ENCODE measurements at places on chromosomes 3 and 15.

- DNase-seq: no peak
Observed at GRCh38 chr15:69793431-69793780, 304.3 kb downstream of the TLE3 start.

GRCh38 chr15:84898761-84899160, 14.3 kb downstream of the SLC28A1 start:
- DNase-seq: no peak

DNA sequence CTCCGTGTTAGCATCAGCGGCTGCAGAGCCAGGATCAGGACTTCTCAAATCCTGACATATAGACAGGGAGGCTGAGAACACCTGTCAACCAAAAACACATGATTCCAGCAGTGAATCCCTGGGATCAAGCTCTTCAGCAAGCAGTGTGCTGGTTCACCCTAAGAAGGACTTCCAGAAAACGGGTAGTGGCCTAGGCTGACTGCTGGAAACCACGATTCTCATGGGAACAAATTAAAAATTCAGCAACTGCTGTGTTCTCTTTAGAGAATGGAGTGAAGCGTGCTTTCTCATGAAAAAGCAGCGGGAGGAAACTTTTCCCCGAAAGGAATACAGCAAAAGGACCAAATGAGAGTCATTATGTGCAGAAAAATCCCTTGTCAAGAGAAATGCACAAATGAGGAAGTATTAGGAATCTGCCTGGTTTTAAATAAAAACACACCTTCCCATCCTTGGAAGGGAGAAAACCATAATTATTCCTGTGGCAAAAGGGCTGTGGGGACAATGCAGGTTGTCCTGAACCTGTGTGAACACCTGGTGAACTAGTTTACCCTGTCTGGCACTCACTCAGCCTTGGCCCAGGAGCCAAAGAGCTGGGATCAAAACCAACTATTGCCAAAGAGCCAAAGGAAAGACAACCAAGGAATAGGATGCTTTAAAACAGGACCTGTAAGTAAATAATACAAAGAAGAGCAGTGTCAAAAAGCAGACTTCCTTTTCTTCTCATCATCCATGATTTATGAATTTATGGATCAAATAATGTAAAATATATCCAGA, 13.4 kb downstream of the IL12A start:
- no peak for DNase-seq

GRCh38 chr3:141415953-141416352, 47.6 kb downstream of the ZBTB38 start:
- no peak for DNase-seq

- no peak for DNase-seq
Observed at GRCh38 chr15:99719096-99719541, 14.1 kb downstream of the LYSMD4 start.

GRCh38 chr3:113200946-113201345, 10.4 kb upstream of the BOC start:
- no peak for DNase-seq

DNA sequence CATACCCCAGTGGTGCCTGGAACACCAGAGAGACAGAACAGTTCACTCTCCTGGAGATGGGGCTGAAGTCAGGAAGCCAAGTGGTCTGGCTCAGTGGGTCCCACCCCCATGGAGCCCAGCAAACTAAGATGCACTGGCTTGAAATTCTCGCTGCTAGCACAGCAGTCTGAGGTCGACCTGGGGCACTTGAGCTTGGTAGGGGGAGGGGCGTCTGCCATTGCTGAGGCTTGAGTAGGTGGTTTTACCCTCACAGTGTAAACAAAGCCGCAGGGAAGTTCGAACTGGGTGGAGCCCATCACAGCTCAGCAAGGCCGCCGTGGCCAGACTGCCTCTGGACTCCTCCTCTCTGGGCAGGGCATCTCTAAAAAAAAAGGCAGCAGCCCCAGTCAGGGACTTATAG, 272.0 kb downstream of the KLF13 start:
- DNase-seq: peak; percentile 15

- DNase-seq: no peak
Observed at GRCh38 chr3:18302517-18302916, 122.6 kb downstream of the SATB1 start.

- no peak for DNase-seq
Observed at GRCh38 chr3:42685891-42686820, 819 bp downstream of the KLHL40 start.

- peak; percentile 64 for DNase-seq
Observed at GRCh38 chr3:141659821-141660613, 78.1 kb upstream of the RNF7 start.

GRCh38 chr3:197093871-197094270, 64.3 kb upstream of the MELTF start:
- no peak for DNase-seq

GRCh38 chr3:30318110-30318509, 288.3 kb upstream of the TGFBR2 start:
- DNase-seq: no peak

- no peak for DNase-seq
Observed at GRCh38 chr3:190414297-190414696, 26.3 kb downstream of the CLDN16 start.

- DNase-seq: peak; percentile 3
Observed at GRCh38 chr3:76122007-76122406, 336.7 kb upstream of the ZNF717 start.

- peak; percentile 33 for DNase-seq
Observed at GRCh38 chr3:43455233-43455632, 166.6 kb downstream of the ANO10 start.

All from small intestine (tissue), 16 donors.